ENCODE measurements at places on chromosomes 2 and 18.
A peak's percentile ranks its signal among the peaks of the same experiment; 100 is the strongest.

GRCh38 chr2:41735476-41735875 is 312.3 kb upstream of the PKDCC start:
- DNase-seq: no peak

DNA sequence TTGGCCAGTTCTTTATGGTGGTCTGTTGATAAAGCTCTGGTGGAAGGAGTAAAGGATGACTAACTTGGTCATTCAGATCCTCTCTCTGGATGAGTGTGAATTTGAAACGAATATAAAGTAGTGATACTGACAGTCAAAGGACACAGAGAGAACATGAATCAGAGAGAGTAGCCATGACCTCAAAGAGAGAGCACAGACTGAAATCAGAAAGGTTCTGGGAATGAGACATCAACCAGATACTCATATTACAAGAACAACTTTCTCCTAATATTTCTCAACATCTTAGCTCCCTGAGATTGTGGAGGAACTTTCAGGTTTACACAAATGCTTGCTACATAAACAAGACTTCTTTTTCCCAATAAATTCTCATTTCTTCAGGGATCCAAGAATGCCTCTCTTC is 849.1 kb upstream of the CHAC2 start:
- DNase-seq: no peak

DNA sequence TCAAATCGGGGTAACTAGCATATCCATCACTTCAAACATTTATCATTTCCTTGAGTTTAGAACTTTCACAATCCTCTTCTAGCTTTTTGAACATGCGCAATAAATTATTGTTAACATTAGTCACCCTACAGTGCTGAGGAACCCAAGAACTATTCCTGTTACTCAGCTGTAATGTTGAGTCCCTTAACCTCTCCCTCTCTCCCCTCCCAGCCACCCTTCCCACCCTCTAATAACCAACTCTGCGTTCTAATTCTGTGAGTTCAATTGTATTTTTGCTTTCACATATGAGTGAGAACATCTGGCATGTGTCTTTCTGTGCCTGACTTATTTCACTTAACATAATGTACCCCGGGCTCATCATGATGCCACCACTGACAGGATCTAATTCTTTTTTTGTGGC is 78.6 kb upstream of the RANBP2 start:
- DNase-seq: no peak

DNA sequence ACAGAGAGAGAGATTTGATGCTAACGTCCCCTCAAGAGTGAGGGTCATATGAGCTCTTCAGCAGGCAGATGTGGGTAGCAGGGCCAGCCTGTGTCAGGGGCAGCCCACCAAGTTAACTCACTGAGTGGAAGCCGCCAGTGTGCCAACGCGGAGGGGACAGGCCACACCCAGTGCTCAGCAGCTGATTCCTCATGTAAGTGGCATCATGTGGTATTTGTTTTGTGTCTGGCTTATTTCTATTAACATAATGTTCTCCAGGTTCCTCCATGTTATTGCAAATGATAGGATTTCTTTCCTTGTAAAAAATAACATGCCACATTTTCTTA is 4.0 kb downstream of the IMP4 start:
- no peak for DNase-seq

DNA sequence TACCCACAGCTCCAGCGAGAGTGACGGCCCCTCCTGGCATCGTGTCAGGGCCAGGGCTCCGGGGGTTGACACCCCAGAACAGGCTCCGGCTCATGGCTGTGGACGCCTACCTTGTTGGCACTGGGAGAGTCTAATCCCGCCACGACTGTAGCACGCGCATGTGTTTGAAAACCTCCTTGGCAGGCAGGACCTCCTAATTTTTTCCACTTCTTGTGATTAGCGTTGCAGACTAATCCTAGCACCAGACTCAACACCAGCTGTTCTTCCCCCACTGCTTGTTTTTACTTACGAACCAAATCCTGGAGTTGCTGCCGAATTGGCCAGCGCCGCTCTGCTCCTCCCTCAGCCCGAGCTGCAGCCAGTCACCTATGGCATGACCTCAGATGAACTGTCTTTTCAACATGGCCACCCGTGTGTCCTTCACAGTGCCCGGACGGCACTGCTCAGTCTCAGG is 110.7 kb downstream of the KLHL29 start:
- no peak for DNase-seq

GRCh38 chr2:61016392-61017002 is 1.0 kb upstream of the PEX13 start:
- peak; percentile 17 for DNase-seq

DNA sequence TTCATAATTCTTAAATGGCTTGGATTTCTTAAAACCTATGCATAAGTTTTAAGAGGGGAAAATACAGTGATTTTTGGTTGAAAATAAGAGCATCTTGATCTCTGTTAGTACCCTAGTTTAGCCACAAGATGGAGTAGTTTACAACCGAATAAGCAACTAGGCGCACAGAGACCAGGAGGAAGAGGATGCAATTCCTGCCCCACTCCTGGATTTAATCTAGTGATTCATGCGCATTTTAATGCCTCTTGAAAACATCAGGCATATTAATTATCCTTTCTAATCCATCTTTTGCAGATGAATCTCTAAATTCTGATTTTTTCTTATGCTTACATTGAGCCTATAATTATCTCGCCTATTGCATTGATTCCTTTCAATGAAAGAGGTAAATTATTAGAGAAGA is 76.7 kb downstream of the MRPS9 start:
- DNase-seq: peak; percentile 13

All from urinary bladder (tissue), 4 donors.